NCI-H1436 (cell line): ENCODE measurements at places on chromosomes 7 and 10.

- DNase-seq = peak; percentile 25
Observed at GRCh38 chr7:19754521-19755116, 18.8 kb downstream of the TMEM196 start.

- DNase-seq = no peak
Observed at GRCh38 chr10:89543841-89544240, 8.4 kb upstream of the SLC16A12 start.

GRCh38 chr10:107546284-107546683 lies 381.8 kb upstream of the SORCS1 start:
- DNase-seq = no peak

GRCh38 chr10:17208476-17208875 lies 7.0 kb upstream of the TRDMT1 start:
- DNase-seq = no peak
